NCI-H1105 (cell line): ENCODE measurements at places on chromosomes 2 and 18.
A peak's percentile ranks its signal among the peaks of the same experiment; 100 is the strongest.

- no peak for DNase-seq
Measured at GRCh38 chr2:18046558-18047212, 168.2 kb downstream of the KCNS3 start.

GRCh38 chr2:132441051-132441450 lies 24.4 kb downstream of the GPR39 start:
- DNase-seq = no peak

GRCh38 chr18:61635901-61636528 lies 256.8 kb downstream of the RNF152 start:
- peak; percentile 37 for DNase-seq

DNA sequence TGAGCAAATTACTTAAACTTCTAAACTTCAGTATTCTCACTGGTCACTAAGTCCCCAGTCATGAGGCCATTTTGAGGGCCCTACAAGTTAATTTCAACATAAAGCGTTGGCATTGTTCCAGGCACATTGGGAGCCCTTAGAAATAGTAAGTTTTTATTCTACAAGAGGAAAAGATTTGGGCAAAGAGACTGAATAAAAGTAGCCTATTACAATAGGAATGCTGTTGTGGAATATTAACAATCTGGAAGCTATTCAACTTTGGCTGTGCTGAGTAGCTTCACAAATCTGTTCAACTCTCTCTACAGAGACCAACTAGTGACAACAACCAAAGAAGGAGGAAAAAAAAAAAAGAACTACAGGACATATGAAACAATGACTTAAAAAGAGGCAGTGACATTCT lies 1287.5 kb upstream of the NXPH2 start:
- DNase-seq = no peak

DNA sequence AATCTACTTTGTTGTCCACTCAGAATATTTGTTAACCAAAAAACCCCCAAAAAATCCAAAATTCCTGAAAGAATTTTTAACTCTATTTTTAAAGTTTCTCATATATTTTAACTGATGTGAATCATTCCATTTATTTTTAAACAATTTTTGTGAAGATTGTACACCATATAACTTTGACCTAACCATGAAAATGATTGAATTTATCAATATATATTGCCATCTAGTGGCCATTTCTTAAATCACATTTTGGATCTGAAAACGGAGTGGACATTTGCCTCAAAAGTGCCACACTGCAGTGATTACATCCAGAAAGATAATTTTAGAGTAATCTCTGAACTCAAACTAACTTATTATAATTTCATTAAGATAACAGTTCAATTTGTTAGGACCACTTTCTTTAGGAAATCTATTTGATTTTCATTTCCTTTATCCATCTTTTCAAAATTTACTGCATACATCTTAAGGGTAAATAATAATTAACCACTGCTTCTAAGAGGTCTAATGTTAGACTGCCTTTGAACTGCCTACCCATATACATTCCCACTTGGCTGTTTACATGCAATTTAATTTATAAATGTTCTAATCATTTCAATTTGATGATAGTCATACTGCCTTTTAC lies 71.1 kb downstream of the DSC3 start:
- peak; percentile 48 for DNase-seq

DNA sequence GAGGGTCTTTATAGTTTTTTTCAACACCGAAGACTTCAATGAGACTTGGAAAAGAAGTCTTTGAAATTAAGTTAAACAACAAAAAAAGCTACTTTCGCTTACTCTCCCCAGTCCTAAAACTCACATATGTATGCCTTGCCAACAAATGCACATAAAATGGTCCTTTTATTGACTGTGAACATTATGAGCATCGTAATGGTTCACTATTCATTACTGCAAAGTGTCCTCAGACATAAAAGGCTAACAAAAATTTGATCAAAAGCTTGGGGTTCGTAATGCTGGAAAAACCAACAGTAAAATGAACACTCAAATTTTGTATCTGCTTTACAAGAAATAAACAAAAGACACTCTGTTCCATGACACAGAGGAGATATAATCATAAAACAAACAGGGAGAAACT lies 285.3 kb upstream of the SLC8A1 start:
- DNase-seq = no peak

- no peak for DNase-seq
Measured at GRCh38 chr2:95002498-95002897, 23.0 kb upstream of the MAL start.

DNA sequence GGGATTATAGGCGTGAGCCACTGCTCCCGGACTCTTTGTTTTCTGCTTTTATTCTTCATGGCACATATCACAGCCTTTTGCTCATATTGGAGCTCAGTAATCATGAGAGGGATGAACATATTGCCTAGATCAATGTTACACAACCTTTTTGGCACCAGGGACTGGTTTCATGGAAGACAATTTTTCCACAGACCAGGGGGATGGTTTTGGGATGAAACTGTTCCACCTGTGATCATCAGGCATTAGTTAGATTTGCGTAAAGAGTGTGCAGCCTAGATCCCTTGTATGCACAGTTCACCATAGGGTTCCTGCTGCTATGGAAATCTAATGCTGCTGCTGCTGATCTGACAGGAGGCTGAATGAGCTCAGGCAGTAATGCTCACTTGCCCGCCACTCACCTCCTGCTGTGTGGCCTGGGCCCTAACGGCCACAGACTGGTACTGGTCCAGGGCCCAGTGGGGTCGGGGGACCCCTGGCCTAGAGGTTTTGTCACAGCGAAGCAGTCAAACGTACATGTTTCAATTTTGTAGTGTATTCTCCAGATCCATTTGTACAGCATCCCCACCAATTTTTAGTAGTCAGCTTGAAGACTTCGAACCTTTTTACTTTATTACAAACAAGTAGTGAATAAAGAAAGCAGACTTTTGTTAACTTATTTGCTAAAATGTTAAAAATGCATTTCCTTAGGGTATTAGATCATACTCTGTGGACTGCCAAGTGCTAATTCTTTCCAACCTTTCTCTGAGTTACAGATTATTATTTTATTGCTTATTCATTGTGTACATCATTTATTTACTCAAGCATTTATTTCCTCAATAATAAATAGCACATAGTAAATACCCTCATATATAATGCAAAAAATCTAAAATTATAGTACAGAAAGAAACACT lies 6.2 kb downstream of the DAW1 start:
- no peak for DNase-seq

- DNase-seq = no peak
Measured at GRCh38 chr18:63567825-63568224, 19.3 kb upstream of the SERPINB13 start.

DNA sequence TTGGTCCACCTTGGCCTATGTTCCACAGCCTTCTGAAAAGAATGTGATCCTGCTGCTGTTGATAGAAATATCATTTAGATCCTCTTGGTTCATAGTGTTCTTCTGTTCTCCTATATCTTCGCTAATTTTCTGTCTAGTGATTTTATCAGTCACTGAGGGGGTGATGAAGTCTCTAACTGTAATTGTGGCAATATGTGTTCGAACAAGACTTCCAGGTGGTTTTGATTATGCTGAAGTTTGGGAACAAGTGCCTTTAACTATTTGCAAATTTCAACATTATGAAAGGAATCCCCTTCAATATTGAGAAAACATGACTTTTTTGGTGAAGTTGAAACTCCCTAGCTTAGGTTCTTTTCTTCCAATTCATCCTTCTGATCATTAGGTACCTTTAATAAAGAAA lies 140.4 kb downstream of the MTX2 start:
- DNase-seq = no peak

DNA sequence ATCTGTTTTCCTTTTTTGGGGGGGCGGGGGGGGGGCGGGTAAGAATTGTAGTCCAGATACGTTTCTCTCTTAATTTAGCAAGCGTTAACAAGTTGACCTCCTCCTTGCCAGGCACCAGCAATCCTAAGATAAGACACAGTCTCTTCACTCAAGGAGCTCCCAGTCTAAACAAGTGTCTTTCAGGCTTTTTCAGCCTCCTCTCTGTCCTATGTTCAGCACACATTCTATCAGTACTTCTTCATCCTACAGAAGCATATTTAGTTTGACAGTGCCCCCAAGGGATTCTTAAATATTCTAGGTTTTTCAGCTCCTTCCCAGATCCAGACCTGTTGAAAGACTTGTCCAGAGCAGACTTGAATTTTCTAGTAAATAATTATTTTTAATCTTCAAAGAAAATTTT lies 2.7 kb downstream of the PPP1CB start:
- DNase-seq = no peak

- DNase-seq = no peak
Measured at GRCh38 chr2:118830118-118830517, 17.3 kb downstream of the EN1 start.

DNA sequence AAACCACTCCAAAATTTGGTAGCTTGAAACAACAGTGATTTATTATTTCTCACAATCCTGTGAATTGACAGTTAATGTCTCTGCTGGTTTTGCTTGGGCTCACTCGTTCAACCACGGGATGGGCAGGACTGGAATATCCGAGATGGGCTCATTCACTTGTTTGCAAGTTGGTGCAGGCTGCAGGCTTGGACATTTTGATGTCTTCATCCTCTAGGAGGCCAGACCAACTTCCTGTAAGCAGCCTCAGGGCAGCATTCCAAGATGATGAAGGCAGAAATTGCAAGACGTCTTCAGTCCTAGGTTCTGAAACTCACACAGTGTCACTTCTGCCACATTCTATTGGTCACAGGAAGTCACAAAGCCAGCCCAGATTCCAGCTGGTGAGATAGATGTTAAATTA lies 47.1 kb downstream of the GPR39 start:
- DNase-seq = no peak

- DNase-seq = no peak
Measured at GRCh38 chr2:11050565-11050964, 104.7 kb upstream of the SLC66A3 start.

GRCh38 chr2:80198042-80198441 lies 106.5 kb downstream of the LRRTM1 start:
- DNase-seq = no peak

DNA sequence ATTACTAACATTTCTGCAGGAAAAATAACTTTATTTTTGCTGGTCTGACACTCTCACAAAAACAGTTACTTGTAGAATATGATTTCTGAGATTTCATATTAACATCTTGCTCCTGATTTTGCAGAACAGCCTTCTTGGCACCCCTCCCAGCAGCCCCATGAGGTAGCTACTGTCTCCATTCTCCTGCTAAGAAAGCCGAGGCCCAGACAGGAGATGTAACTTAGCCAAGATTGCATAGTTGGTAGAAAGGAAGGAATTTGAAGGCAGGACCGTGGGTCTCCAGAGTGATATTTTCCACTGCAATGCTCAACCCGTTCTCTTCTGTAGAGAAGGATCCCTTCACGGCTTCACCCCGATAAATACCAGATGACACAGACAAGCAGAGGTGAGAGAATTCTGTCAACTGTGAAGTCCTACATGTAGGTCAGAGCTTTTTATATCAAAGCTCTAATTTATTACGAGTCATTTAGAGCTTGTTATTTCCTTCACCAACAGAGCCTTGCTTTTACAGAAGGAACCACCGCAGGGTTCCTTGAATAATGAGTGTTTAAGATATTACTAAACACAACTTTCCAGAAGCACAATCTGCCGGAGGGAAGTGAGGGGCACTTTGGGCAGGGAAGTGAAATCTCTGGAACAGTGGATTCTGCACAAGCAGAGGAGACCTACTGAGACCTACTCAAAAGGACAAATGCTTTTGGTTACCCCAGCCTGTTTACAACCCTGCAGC lies 48.0 kb upstream of the MYCN start:
- no peak for DNase-seq

GRCh38 chr2:163345795-163346573 lies 389.8 kb downstream of the FIGN start:
- DNase-seq = peak; percentile 27

DNA sequence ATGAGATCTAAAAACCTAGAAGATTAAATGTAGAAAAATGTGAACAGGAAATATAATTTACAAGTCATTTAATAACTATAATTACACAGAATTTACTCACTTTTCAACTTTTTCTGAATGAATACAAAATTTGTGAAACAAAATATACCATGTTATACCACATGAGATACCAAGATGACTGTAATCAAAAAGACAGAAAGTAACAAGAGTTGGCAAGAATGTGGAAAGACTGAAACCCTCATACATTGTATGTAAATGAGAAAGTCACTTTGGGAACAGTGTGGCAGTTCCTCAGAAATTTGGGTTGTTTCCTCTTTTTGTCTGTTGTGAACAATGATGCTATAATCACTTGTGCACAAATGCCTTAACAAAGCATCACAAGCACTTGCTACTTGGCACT lies 145.4 kb upstream of the ZNF804A start:
- no peak for DNase-seq

DNA sequence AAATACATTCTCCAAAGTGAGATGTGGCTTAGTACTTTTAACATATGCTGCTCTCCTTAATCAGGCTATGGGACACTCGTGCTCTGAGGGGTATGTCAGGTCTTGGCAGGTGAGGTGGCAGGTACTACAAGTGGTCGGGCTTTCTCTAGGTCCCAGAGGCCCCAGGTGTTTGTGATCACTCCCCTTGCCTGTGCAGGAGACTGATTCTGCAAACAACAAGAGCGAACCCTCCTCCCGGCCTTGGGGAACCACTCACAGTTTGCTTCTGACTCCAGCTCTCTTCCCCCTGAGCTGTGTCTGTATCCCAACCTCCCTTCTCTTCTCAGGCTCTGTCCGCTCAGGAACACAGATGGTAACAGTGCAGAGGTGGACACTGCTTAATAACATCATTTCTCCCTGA lies 48.1 kb downstream of the ATOH8 start:
- no peak for DNase-seq

DNA sequence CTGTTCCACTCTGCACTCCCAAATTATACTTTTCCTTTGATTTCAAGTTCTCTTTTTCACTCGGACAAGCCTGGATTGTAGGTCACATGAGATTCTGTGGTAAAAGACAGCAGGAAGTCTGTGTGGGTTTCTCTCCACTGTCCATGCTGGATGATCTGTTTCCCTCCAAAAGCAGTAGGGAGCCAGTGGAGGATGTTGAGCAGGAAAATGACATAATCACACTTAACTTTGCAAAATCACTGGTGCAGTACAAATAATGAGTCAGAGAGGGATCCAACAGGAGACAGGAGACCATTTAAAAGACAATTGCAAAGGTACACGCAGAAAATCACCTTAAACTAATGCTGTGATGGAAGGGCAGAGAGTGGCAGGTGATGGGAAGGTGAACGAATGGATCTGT lies 301.3 kb downstream of the ZNF407 start:
- DNase-seq = no peak

GRCh38 chr2:211364911-211365310 lies 808.5 kb downstream of the CPS1 start:
- no peak for DNase-seq

- no peak for DNase-seq
Measured at GRCh38 chr2:192993059-192993458, 798.3 kb upstream of the TMEFF2 start.

DNA sequence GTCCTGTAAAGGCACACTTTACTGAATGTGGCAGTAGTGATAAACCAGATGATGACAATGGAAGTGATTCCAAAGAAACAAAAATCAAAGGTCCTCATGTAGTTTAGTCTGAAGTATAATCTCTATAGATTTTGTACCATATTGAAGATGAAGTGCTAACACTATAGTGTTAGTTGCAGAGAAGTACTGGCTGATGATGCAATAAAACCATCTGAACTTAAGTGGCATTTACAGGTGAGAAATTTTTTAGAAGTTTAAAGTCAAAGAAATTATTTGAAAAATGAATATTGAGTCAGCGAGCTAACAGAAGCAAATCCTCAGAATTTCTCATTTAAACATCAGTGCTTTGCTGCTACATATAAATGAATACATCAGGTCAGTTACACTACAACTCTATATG lies 43.1 kb upstream of the RMDN2 start:
- DNase-seq = no peak

- no peak for DNase-seq
Measured at GRCh38 chr2:214006601-214007000, 404.3 kb upstream of the VWC2L start.
